ENCODE measurements at places on chromosomes 3 and 15. TPM values are rescaled to one million over a fixed set of nuclear protein-coding genes. Genes with fewer than 3 reads are reported as not detected.

DNA sequence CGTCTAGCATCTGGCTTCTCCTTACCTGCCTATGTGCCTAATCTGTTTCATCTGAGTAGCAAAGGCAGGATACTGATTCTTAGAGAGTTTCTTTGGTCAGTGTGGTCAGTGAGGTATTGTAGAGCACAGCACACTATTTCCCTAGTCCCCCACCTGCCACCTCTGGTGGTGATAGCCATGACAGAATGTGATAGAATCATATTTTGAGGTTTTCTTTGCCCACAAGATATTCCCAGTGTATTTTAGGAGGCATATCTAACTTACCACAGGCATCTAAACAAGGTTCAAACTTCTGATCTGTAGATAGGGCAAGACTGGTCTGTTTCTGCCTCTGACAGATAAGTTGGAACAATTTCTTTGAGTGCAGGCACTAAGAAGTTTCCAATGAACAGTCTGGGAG lies 188.0 kb downstream of the SOX2 start:
- no peak overlapping the region for H3K27ac ChIP-seq
- H3K4me1 ChIP-seq: no peaks in the 10 kb centered on the region
- no peaks in the 10 kb centered on the region for H3K36me3 ChIP-seq
- H3K4me3 ChIP-seq: no peak overlapping the region

DNA sequence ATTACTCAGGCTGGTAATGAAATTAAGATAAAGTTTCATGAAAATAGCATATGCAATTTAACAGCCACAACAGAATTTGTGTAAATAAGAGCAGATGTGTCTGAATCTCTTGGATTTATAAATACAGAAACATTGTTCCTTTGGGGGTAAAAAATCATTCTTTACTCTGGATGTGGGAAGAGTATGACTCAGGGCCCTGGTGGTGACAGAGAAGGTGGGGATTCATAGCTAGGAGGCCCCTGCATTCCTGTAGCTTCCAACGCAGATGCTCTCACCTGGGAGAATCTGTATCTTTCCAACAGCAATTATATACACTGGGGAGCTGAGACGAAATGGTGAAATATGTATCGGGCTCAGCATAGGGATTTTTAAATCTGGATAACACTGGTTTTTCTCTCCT lies 167.6 kb upstream of the CADPS start:
- no peak overlapping the region for H3K27ac ChIP-seq
- 0 out of 2 replicates have a peak, but pooled peaks cover 3% of the 10 kb centered on the region for H3K36me3 ChIP-seq
- no peak overlapping the region for H3K4me3 ChIP-seq
- peaks cover 2% of the 10 kb centered on the region for H3K4me1 ChIP-seq
- no peaks in the 10 kb centered on the region for H3K27me3 ChIP-seq

DNA sequence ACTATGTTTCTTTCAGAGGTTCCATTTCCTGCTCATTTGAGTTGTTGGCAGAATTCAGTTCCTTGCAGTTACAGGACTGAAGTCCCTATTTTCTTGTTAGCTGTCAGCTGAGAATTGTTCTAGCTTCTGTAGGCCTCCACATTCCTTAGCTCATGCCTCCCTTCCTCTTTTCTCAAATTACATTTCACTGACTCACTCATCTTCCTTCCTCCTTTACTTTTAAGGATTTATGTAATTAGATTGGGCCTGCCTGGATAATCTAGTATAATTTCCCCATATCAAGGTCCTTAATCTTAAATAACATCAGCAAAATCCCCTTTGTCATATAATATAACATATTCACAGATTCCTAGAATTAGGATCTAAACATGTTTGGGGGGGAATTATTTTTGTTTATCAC lies 40.6 kb upstream of the RBMS3 start:
- H3K27me3 ChIP-seq: no peaks in the 10 kb centered on the region
- no peaks in the 10 kb centered on the region for H3K36me3 ChIP-seq
- H3K4me1 ChIP-seq: no peaks in the 10 kb centered on the region
- peak; percentile 2 for DNase-seq
- no peak overlapping the region for H3K4me3 ChIP-seq
- H3K27ac ChIP-seq: no peak overlapping the region

GRCh38 chr3:138234401-138235179 lies 47.5 kb downstream of the ARMC8 start:
- H3K27me3 ChIP-seq: no peaks in the 10 kb centered on the region
- no peak overlapping the region for H3K27ac ChIP-seq
- H3K36me3 ChIP-seq: no peaks in the 10 kb centered on the region
- no peaks in the 10 kb centered on the region for H3K4me1 ChIP-seq

The TAGLN3 gene
- 7.2 TPM for total RNA-seq

The CPLX3 gene
- not detected for total RNA-seq

Data from H1 (cell line).